ENCODE measurements at places on chromosomes 13 and 19.

DNA sequence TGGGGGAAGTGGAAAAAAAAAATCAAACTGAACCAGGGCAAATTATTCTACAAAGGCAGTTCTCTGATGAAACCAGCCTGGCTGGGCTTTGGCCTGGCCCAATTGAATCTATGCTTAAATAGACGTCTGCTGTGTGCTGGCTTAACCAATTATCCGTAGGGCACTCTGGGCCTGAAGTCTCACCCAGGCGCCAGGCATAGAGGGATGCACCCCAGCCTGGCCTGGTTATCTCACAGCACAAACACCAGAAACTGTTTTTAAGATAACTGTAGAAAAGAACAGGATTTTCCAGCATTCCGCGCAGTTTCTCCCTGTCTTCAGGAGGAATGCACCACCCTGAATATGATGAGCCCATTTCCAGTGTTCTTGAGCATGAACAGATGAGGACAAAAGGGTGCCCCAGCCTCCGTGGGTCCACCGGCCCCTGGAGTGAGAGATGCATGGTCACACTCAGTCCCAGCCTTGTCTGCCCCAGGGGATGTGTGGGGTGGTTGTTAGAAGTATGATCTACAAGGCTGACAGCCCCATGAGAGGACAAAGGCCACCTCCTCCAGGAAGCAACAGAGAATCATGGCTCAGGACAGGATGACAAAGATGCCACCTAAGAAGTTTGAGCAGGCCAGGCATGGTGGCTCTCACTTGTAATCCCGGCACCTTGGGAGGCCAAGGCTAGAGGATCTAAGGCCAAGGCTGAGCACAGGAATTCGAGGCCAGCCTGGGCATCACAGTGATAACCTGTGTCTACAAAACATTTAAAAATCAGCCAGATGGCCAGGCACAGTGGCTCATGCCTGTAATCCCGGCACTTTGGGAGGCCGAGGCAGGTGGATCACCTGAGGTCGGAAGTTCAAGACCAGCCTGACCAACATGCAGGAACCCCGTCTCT, 50.2 kb downstream of the PEPD start:
- no peak for DNase-seq

- DNase-seq = no peak
These were observed 2033.0 kb upstream of the PCDH20 start for GRCh38 chr13:63448692-63449091.

DNA sequence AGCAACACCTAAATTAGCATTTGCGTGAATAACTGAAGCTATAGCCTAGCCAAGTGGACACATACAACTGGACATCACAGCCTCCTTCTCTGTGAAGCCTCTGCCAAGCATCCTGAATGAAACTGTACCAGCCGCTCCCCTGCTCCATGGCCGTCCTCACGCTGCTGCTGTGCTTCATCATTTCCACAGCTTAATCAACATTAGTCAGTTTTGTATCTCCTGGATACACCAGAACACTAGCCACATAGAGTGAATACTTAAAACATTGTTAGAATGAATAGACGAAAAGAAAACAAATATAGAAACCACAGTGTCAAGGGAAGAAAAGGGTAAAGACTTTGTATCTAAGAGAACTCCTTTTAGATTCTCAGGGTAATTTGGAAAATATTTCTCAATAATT, 1526.9 kb downstream of the EFNB2 start:
- DNase-seq = no peak

DNA sequence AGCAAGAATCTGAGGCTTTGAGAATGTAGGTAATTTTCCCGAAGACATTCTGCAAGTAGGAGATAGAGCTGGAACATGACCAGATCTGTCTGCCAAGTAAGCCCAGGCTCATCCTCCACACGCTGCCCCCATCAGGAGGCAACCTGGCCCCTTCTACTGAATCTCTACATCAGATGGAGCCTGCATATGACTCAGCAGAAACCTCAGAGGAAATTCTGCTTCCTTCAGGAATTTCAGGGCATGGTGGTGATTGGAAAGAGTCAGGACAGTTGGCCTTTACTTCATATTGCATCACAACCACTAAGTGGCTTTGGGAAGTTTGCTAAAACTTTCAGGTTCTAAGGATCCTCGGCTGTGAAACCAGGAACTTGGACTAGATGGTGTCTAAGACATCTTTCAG, 85.2 kb downstream of the LRRC63 start:
- no peak for DNase-seq

GRCh38 chr13:97385146-97385545, 48.8 kb upstream of the RAP2A start:
- DNase-seq = no peak

DNA sequence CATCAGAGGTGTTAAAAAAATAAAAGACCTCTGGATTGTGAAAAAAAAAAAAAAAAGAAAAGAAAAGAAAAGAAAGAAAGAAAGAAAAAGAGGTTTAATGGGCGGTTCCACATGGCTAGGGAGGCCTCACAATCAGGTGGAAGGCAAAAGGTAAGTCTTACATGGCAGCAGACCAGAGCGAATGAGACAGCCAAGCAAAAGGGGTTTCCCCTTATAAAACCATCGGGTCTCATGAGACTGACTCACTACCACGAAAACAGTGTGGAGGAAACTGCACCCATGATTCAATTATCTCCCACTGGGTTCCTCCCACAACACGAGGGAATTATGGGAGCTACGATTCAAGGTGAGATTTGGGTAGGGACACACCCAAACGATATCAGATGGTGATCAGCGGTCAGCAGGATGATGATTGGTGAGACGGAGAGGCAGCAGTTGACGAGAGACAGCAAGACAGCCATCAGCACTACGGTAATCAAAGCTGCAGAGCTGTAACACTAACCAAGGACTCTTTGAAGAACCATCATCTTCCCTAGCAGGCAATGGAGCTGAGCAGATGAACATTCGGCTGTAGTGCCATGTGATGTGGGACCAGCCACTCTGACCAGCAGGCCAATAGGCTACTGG, 3.9 kb upstream of the CD209 start:
- no peak for DNase-seq

DNA sequence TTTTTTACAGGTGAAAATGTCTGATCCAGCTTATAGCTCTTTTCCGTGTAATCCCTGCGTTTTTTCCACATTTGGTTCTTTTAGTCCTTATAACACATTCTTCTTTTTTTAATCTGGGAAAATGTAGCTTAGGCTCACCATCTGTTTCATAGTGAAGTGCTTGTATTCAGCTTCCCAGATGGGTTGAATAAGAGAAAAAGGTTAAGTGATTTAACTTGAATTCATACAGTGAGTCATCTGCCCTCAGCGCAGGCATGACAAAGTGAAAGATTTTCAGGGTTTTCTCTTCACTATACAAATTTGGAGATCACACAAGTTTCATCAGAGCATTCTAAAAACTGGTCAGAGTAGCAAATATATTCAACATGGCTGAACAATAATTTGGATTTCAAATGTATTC, 224.8 kb downstream of the SPRY2 start:
- no peak for DNase-seq

- DNase-seq = no peak
These were observed 205.5 kb upstream of the SOX21 start for GRCh38 chr13:94917824-94918223.

DNA sequence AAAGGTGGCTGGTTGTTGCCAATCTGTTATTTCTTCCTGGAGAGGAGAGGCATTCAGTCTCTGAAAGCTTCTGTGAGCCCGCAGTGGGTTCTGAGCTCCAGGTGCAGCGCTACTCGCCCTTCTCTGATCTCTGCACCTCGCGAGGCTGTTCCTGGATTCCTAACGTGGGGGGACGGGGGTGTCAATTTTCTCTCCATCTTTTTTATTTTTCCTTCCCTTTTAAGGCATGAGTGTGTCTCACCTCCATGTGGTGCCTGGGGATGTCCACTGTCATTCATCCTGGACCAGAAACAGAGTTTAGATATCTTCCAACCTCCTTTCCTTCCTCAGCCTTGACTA, 626 bp downstream of the ZNF233 start:
- no peak for DNase-seq

DNA sequence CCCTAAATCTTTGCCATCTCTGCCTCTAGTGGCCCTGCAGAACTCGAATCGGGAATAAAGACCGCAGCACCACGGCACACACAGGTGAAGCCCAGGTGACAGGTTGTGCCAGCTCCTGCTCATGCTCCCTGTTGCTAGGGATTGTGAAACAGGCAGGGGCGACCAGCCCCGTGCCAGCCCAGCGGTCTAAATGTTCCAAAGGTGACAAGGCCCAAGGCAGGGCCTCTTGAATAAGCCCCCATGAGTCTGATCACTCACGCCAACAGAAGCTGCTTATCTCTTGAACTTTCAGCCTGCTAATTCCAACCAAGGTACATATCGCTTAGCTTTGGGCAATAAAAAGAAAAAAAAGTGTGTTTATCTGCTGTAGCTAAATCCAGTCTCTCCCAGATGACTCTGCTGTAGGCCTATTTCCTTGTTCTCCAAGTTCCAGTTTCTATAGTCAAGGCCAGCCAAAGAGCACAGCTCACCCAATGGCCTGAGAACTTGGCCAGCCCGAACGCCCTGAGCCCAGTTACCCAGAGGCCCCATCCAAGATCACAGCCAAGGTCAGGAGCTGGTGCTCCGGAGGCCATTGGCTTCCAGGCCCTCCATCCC, 191.1 kb upstream of the GPR12 start:
- DNase-seq = no peak

GRCh38 chr19:2992958-2993357, 15.6 kb downstream of the TLE6 start:
- DNase-seq = no peak

GRCh38 chr19:13621413-13621812, 115.1 kb upstream of the CACNA1A start:
- no peak for DNase-seq

- no peak for DNase-seq
These were observed 33.4 kb downstream of the DNAJC3 start for GRCh38 chr13:95710313-95710712.

GRCh38 chr19:17327654-17328516, 6.8 kb downstream of the ANO8 start:
- DNase-seq = no peak

- no peak for DNase-seq
These were observed 1.0 kb downstream of the ZNF253 start for GRCh38 chr19:19866611-19867248.

GRCh38 chr13:73337532-73337931, 278.7 kb downstream of the KLF5 start:
- no peak for DNase-seq

DNA sequence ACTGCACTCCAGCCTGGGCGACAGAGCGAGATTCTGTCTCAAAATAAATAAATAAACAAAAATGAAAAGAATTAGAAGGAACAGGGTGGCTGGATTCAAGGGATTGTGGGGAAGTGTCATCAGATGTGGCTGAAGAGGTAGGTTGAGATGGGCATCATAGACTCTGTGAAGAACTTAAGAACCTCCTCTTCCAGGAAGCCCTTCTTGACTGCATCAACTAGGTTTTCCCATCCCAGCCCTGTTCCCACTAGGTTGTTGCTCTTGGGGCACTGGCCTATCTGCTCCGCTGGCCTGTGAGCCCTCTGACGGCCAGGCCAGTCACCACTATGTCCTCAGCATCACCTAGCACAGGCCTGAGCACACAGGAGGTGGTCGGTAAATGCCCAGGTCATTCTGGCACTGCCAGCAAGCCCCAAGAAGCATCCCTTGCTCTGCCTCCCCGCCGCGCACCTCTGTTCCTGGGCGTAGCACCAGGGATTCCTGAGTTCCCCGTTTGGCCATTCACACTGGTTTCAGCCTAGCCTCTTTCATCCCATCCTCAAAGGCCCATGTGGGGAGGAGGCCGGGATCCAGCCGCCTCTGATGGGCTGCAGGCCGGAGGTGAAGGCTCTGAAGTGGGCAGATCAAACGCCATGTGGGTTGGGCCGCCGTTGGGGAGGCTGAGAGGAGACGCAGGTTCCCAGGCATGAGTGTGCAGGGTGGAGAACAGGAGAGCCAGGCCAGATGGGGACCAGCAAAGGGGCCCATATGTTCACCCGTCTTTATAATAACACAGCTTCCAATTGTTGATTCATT, 27.6 kb upstream of the SLC1A5 start:
- no peak for DNase-seq

- DNase-seq = no peak
These were observed 1339.4 kb downstream of the EFNB2 start for GRCh38 chr13:105196052-105196451.

DNA sequence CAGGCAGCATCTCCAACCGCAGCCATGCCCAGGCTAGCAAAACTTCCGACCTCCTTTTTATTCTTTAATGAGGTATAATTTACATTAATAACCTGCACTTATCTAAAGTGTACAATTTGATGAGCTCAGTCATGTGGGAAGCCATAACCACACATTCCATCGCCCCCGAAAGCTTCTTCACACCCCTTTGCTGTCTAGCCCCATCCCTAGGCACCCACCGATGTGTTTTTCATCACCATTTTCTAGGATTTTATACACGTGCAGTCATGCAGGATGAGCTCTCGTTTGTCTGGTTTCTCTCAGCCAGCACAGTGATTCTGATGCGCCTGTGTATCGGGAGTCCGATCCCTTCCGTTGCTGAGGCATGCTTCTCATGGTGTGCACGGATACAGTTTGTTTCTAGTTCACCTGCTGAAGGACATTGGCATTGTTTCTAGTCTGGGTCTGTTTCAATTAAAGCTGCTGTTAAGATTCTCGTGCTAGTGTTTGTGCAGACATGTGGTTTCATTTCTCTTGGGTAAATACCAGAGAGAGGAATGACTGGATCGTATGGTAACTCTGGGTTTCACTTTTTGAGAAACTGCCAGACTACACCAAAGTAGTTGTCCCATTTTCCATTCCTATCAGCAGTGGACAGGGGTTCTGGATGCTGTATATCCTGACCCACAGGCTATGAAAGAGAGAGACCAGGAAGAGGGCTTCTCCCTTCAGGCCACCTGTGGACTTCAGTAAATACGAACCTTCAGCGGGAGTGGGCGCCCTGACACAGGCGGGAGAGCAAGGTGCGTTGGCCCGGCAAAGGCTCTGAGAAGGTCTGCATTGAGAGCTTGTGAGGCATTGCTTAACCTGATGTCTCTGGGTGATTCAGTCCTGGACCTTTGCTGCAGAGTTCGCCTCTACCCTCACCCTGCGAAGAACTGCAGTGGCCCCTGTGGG, 4.9 kb downstream of the AP1M1 start:
- no peak for DNase-seq

DNA sequence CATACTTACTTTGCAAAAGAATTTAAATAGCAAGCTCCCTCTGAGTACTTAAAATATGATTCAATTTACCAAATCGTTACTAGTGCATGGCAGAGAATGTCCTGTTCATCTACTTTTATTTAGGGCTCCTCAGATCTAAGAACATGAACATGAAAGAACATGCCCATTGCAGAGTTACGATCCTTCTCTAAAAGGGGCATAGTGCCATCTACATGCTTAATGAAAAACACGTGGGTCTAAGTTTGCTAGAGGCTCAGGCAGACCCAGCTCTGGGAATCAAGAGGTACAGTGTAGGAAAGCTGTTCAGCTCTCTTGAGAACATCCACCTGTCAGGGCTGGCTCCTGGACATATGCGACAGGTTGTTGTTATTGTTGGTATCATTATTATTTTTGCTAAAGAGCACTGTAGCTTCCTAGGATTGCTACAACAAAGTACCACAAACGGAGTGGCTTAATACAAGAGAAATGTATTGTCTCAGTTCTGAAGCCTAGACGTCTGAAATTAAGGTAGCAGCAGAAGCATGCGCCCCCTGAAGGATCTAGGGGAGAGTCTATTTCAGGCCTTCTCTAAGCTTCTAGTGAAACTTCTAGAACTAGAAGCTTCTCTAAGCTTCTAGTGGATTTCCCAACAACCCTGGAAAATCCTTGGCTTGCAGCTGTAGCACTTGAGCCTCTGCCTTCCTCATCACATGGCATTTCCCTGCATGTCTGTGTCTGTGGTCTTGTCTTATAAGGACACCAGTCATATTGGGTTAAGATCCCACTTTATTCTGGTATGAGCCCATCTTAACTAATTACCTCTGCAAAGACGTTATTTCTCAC, 133.9 kb downstream of the DCT start:
- DNase-seq = no peak

- no peak for DNase-seq
These were observed 64.7 kb downstream of the DNAJC15 start for GRCh38 chr13:43088093-43088511.

Data from posterior cingulate gyrus (tissue), 11 donors.